Renal pelvis (tissue), 12 donors: ENCODE measurements at places on chromosomes 1 and 21. TPM values are rescaled to one million over a fixed set of nuclear protein-coding genes. Genes with fewer than 3 reads are reported as not detected.

DNA sequence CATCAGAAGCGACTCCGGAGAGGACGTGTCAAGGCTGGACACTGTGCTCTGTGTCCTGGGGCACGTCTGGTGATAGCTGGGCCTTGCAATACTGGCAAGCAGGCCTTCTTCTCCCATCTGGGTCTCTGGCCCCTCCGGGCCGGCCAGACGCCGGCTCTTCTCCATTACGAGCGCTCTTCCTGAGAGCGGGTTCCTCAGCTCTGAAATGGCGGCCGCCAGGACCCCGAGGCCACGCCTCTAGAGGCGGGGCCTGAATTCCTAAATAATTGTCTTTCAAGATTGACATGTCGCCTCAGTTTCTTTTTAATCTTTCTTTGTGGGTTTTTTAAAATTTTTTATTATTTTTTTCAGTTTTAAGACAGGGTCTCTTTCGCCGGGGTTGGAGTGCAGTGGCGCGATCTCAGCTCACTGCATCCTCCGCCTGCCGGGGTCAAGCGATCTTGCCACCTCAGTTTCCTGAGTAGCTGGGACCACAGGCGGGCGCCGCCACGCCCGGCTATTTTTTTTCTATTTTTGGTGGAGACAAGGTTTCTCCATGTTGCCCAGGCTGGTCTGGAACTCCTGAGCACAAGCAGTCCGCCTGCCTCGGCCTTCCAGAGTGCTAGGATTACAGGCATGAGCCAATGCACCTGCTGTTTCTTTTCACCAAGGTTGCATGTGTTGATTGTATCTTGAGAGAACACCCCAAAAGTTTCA lies 9.2 kb downstream of the RNF2 start:
- DNase-seq: no peak

Gene OR10K2
- polyA plus RNA-seq: not detected

DNA sequence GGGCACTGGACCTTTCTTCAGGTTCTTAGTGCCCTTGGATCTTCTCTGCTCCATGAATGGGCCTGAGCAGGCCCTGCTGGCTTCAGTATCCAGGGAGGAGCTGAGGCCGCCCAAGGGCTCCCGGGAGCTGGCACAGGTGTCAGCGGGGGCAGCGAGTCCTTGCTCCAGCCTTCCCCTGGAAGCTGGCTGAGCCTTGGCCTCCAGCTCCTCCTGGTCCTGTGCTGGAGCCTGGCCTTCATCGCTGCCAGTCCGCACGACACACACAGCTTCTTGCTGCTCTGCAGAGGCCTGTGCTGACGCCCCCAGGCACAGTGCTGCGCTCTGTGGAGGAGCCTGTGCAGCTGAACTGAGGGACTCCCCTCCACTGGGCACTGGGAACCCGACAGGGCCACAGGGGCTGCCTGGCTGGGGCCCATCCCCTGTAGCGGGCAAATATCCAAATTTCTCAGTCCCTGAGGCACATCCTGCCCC lies 1.7 kb downstream of the SPOCD1 start:
- no peak for DNase-seq

Gene CELA2A
- not detected for polyA plus RNA-seq

- DNase-seq: no peak
Observed at GRCh38 chr1:198253668-198254067, 96.9 kb downstream of the NEK7 start.

DNA sequence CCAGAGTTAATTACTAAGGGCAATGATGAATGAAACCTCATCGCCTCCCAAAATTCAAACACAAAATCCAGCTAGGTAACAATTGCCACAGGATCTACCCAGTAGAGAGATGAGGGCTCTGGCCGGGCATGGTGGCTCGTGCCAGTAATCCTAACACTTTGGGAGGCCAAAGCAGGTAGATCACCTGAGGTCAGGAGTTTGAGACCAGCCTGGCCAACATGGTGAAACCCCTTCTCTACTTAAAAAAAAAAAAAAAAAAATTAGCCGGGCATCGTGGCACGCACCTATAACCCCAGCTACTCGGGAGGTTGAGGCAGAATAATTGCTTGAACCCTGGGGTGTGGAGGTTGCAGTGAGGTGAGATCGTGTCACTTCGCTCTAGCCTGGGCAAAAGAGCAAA lies 15.8 kb downstream of the CD2 start:
- DNase-seq: no peak

Gene RGS16
- polyA plus RNA-seq: 1.0 TPM

- no peak for DNase-seq
Observed at GRCh38 chr1:110896090-110896489, 23.1 kb downstream of the CD53 start.
